Activated T-cell treated with anti-CD3 and anti-CD28 coated beads, Interleukin-2, amount 50 U/mL, for 24 hours (primary cell): ENCODE measurements at places on chromosomes 2 and 18.
A peak's percentile ranks its signal among the peaks of the same experiment; 100 is the strongest.

DNA sequence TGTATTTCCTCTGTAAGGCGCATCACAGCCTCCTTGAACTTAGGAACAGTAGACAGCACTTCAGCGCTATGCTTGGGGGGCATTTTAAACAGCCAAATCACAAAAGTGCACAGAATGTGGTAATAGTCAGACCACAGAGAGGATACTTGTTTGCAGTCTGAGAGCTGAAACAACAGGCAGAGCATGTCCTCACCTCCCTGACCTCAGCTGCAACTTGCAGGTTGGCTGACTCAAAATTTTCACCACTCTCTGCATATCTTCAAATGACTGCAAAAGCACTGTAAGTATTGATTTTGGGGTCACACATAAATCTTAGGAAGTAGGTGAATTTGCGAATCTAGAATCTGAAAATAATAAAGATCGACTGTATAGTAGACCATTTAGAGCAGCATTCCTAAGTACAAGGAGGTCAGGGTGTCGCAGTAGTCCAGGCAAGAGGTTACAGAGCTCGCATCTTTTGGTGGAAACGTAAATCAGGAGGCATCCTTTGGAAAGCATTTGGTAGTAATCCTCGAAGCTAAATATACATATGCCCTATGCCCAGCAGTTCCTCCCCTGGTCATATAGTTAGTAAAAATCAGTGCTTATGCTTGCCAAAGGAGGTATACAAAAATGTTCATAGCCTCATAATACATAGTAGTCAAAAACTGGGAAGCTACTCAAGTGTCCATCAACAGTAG is 108.2 kb upstream of the MYCN start:
- no peak for DNase-seq

GRCh38 chr18:7844017-7844416 is 276.9 kb downstream of the PTPRM start:
- DNase-seq: no peak

- DNase-seq: no peak
These were observed 182.7 kb upstream of the LHCGR start for GRCh38 chr2:48938231-48938630.

DNA sequence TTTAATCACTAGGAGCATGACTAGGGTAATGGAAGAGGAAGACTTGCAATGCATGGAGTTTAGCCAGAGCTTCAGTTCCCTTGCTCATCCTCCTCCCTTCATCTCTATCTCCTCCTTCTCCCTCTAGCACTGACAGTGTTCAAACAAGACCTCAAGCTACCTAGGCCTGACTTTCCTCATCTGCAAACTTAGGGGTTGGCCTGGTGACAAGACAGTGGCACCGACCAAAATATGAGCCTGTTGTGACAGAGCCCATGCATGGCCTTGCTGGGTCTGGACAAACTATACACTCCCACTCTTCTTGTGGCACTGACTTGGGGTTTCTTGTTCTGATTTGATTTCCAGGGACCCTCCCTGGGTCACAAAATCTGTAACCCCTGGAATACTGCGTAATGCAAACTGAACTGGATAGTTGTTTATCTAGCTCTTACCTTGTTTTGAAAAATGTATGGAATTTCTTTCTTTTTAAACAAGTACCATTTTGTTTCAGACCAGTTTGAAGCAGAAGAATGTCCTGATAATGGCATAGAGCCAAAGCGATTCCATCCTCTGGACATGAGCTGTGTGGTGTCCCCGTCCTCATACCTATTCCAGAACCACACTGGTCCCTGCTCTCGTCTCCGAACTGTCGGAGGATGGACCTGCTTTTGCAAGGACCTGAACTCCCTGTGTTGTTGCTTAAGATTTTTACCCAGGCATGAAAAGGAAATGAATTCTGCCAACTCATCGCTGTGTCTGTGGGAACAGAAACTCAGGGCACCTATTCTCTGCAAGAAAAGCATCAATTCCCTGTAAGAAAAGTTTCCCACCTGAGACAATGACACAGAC is 33.4 kb upstream of the PPP4R1 start:
- DNase-seq: no peak

- no peak for DNase-seq
These were observed 626 bp upstream of the VIT start for GRCh38 chr2:36695746-36696415.

DNA sequence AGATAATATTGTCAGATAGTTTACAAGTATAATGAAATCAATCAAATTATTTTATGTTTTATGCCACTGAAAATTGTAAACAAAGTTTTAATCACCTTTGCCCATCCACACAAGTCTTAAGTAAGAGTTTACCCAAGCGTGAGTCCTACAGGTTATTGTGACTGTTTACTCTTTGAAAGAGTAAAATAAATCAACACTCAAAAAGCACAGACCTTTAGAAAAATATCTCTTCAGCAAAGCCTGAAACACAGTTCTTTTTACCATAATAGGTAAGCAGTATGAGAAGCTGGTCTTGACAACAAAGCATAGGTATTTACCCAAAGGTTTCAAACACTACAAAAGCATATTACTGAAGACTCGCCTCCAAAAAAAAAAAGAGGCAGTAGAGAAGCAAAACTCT is 3.7 kb downstream of the ROCK2 start:
- no peak for DNase-seq

GRCh38 chr2:665340-666073 is 11.7 kb downstream of the TMEM18 start:
- DNase-seq: no peak

- no peak for DNase-seq
These were observed 44.0 kb upstream of the CHMP1B start for GRCh38 chr18:11807233-11807632.

GRCh38 chr18:49031511-49032188 is 80.9 kb upstream of the SMAD7 start:
- peak; percentile 64 for DNase-seq

DNA sequence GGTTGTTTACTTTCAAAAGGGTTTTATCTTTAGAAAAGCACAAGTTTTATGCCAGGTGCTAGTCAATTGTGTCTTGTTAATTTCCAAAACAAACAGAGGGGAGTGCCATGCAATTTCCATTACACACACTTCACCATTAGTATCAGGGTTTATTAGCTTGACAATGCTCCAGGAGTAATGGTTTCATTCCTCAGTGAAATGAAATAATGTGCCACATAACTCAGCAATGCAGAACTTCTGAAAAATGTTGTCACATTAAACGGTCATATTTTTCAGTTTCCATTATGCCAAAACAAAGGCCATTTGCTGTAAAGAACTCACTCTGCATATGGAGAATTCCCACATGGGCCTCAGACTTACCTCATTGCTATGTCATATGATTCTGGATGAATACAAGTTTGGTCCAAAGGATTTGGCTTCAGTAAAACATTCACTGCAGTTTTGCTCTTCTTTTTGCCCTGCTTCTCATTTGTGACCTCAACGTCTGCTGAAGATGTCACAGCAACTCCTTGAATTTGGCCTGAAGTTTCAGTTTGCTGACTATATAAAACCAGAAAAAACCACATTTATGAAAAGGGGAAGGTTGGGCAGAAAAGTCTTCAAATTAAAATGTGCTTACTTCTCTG is 198.2 kb downstream of the SRBD1 start:
- no peak for DNase-seq

DNA sequence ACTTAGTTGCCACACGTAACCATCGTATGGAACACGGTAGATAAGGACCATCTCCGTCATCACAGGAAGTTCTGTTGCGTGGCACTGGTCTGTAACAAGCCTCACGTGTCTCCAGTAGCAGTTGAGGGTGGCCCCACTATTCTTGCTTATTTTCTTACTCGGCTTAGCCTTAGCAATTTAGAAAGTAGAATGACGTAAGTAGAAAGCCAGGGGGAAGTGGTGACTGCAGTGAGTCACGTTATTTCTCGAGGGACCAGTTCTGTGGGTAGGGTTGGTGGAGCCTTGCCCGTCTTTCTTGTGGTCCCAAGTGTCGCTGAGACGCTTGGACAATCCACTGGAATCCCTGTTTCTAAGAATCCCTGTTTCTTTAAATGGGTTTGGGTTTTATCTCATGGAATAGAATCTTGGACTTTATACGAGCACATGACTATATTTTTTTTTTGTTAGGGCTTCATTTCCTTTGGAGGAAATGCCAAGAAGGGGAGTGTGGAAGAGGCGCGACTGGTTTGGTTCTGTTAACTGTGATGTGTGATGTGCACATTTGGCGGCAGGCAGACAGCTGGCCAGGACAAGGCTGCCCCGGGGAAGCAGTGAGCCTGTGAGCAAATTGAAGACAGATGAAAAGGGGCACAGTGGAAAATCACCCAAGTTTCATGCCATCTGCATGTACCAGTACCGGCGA is 96.2 kb downstream of the CABLES1 start:
- peak; percentile 71 for DNase-seq

DNA sequence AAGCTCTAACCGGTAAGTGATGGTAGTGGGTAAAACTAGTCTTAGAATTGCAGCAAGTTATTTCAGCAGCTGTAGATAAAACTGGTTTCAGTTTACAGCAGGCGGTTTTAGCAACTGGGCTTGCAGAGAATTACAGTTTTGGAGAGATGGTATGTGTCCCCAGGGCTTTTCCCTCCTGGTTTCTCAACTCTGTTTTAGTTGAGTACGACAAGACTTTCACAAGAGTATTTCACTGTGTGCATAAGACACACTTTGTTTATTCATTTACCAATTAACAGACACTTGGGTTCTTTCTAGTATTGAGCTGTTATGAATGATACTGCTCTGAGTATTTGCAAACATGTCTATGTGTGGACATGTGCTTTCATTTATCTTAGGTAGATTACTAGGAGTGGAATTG is 65.6 kb upstream of the RFX8 start:
- no peak for DNase-seq

GRCh38 chr2:135473567-135473966 is 57.5 kb downstream of the ZRANB3 start:
- DNase-seq: no peak

DNA sequence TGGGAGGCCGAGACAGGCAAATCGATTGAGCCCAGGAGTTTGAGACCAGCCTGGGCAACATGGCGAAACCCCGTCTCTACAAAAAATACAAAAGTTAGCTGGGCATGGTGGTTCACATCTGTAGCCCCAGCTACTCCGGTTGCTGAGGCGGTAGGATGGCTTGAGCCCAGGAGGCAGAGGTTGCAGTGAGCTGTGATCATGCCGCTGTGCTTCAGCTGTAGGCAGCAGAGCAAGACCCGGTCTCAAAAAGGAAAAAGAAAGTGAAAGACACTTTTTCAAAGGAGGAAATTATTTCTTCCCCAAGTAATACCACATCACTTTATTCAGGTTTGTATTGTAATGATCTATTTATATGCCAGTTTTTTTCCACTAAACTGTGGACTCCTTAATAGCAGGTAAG is 35.7 kb upstream of the TAF4B start:
- peak; percentile 56 for DNase-seq

DNA sequence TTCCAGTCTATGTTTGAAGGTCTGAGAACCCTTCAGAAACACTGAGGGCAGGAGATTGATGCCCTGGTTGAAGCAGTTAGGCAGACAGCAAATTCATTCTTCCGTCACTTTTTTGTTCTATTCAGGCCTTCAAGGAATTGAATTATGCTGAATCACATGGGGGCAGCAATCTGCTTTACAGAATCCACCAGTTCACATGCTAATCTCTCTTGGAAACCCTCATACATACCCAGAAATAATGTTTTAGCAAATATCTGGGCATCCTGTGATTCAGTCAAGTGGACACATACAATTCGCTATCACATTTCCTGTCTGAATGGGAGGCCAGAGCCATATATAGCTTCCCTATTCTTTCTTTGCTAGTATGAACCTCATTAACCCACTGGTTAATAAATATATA is 301.4 kb upstream of the CNTNAP5 start:
- no peak for DNase-seq

GRCh38 chr2:19990416-19990728 is 467 bp upstream of the WDR35 start:
- no peak for DNase-seq

GRCh38 chr2:137823196-137823595 is 141.1 kb upstream of the HNMT start:
- DNase-seq: no peak

DNA sequence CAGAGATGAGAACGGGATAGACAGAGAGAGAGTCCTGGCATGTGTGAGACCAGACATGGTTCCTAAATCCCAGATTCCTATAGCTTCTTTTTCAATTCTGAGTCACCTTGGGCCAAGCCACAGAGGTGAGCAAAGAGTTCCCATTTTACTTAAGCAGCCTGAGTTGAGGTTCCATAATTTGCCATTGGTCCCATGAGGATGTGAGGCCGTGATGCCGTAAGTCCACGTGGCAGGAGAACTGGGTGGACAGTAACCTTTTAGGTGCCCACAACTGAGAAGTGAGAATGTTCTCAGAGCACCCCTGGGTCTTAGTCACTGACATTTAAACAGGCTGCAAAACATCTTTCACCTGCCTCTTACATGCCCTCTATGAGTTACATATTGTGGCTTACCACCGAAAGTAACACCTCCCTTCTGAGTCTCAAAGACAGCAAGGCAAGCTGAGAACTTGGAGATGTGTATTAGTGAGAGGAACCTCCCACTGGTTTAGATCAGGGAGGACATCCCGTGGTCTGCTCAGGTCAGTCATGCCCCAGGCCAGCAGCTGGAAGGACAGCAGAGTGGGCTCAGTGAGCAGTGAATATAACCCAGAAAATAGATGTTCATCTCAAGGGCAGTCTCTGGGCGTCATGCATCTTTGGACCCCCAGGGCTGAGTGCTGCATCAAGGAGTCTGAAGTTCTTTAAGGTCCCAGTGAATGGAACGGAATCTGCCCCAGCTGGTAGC is 127.9 kb upstream of the LGALSL start:
- peak; percentile 77 for DNase-seq

DNA sequence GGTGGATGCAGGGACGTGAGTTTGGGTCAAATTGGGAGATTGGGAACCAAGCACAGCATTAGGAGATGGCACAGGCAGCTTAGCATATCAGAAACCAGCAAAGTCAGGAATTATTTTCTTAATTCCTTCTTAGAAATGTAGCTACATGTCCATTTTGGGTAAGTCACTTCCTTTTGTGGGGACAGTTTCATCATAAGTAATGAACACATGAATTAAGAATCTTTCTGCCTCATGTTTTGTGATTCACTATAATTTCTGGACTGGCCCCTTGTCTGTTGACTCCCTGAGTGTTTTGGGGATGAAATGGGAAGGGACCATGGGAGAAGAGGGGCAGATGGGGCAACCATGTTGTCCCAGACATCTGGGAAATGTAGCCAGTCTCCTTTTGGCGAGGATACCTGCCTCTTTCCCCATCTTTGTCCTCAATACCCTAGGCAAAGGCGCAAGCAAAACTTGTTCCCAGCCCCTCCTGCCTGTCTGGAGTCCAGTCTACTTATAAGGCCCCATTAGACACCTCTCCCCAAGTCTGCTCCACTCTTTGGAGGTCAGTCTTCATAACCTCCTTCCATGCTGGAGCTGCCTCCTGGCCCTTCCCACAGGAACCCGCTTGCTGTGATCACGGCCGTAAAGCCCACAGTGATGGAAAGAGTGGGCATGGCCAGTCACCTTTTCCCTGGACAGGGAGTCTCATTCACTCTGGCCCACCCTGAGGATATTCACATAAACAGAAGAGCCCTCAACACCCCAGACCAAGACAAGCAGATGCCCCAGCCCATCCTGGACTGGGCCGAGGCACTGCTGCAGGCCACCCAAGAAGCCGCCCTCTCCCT is 25.7 kb downstream of the MTHFD2 start:
- no peak for DNase-seq

- DNase-seq: peak; percentile 47
These were observed 34.0 kb upstream of the SPTBN1 start for GRCh38 chr2:54422072-54422581.
